ENCODE measurements at places on chromosomes 5 and 9.

DNA sequence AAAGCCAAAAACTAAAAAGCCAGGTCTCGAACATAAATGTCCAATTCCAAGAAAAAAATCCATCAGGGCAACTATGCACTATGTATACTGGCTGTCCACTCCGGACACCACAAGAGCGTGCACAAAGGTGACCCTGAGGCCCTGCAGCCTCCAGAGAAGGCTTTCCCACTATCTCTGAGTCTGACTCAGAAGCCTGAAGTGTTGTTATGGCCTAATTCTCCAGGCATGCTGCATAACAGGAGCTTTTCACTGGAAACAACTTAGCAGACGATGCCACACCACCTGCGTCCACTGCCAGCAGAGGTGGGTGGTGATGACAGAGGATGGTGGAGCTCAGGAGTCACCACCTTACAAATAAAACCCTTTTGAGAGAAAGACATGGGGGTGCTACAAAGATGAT is 63.7 kb downstream of the HABP4 start:
- no peak for DNase-seq

DNA sequence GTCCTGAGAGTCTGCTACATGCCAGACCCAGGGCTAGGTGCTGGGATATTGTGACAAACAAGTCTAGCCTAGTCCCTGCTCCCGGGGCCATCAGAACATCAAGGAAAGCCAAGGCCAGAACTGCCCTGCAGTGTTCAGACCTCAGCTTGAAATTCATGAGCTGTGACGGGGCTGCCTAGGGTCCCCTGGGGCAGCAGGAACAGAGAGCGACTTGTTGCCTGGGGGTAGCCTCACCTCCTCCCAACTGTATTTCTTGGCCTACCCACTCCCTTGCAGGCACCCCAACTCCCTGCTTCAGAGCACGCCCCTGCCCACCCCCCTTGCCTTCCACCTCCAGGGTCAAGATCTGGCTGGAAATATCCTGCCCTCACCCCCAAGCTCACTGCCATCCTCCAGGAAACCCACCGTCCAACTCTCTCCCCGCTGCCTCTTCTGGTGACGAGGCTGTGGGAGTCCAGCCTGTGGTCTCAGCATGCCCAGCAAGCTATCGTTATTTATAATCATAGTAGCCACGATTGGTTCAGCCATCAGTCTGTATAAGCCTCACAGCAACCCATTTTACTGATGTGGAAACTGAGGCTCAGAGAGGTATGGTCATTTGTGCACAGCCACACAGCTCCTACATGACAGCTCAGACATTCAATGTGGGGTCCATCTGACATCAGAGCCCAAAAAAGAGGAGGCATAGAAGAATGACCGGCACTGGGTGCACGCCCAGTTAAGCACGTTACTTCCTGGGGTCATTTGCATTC is 10.7 kb downstream of the DNM1 start:
- no peak for DNase-seq

DNA sequence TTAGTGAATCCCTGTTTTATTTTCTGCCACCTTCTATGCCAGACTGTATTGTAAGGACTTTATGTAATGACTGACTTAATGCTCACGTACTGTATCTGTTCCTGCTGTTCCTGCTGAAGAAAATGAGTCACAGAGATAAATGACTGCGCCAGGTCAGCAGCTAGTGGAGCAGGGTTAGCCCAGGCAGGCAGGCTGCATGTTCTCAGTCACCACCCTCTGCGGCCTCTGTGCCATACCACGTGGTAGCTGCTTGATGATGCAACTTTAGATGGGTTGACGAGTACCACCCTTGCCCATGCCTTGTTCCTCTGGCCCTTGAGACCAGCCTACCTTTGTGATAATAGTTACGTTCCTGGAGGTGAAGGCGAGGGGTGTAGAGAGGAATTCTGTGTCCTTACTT is 161.9 kb downstream of the TRIO start:
- no peak for DNase-seq

DNA sequence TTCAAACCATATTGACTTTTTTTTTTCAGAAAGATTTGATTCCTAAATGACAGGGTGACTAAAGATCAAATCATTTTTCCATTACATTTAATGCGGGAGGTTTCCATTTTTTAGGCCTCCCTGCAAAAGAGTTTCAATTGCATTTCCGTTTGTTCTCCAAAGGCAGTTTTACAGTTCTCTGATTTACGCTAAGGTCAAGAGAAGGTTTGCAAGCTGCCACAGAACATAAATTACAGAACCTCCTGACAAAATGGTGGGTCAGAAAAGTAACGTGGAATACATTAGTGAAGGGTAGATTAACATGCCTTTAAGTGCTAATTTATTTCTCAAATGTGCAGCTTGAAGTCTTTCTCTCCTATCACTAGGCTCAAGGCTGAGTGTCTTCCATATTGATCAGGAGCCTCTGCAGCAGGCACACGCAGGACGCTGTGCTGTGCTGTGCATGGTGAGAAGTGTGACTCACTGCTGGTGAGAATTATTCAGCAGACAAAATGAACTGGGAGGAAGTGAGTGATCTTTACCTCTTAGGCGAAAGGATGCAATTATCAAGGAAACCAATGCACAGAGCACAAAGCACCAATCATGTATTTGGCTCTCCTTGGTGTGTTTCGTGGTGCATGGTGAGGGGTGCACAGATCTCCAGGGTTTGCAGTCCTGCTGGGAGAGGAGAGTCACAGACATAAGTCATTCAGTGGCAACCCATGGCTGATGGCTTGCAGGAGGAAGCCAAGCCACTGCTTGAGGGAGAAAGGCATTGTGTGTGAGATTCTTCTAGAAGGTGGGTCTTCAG is 136.3 kb downstream of the TENT4A start:
- DNase-seq: no peak

DNA sequence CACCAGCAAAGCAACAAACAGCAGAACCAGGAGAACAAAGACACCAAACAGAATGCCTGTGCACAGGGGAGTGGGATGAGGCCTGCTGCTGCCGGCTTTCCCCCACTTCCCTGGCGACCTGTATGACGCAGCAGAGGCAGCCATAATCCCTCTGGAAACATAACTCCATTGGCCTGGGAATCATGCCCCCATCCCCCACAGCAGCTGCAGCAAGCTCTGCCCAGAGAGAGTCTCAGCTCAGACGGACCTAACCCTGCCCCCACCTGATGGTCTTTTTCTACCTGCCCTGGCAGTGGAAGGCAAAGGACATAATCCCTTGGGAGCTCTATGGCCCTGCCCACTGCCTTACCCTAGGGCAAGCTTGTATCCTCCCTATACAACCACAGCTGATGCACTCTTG is 81.8 kb upstream of the FANCC start:
- no peak for DNase-seq

GRCh38 chr5:66247176-66247960 is 103.3 kb downstream of the SREK1 start:
- DNase-seq: no peak

GRCh38 chr5:6739603-6740002 is 26.4 kb downstream of the TENT4A start:
- no peak for DNase-seq

GRCh38 chr9:1536522-1537170 is 478.5 kb upstream of the SMARCA2 start:
- no peak for DNase-seq

GRCh38 chr5:135344349-135344748 is 54.7 kb downstream of the MACROH2A1 start:
- DNase-seq: no peak

- DNase-seq: no peak
Measured at GRCh38 chr9:70228118-70228517, 30.7 kb upstream of the SMC5 start.

GRCh38 chr9:130731355-130731754 is 37.8 kb downstream of the EXOSC2 start:
- no peak for DNase-seq

DNA sequence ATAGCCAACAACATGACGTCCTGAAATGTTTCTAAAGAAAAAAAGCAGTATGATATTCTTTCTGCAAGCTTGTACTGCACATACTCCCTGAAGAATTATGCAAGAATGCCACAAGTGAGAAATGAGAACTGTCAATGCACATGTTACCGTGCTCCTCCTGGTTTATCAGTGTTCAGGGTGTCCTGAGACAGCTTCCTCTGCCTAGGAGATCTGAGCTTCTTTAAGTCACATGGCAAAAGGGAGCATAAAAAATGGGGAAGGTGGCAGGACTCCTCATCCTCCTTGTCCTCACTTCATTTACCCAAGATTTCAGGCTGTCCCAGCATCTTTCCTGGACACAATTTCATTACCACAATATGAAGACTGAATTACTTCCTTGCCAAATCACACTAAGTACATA is 238.2 kb downstream of the GLIS3 start:
- no peak for DNase-seq

- DNase-seq: no peak
Measured at GRCh38 chr5:33381243-33381642, 59.5 kb upstream of the TARS1 start.

- no peak for DNase-seq
Measured at GRCh38 chr9:18269561-18269960, 204.4 kb upstream of the ADAMTSL1 start.

DNA sequence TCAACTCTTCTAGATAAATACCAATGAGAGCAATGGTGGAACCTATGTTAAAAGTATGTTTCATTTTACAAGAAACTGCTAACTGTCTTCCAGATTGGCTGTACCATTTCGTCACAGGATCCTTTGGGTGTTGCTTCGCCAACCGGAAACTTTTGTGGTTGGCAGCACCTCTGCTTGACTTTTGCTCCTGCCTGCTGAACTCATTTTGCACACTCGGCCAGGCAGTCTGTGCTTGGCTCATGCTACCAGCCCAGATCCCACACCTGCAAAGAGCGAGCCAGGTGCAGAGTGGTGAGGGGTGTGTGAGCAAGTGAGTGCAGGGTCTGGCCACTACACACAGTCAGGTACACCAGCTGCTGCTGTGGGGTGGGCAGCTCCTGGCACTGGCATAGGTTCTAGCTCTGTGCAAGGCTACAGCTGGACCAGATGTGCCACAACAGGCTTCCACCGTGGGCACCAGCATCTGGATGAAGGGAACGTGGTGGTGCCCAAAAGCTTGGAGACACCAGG is 422.3 kb downstream of the PRR16 start:
- DNase-seq: no peak

DNA sequence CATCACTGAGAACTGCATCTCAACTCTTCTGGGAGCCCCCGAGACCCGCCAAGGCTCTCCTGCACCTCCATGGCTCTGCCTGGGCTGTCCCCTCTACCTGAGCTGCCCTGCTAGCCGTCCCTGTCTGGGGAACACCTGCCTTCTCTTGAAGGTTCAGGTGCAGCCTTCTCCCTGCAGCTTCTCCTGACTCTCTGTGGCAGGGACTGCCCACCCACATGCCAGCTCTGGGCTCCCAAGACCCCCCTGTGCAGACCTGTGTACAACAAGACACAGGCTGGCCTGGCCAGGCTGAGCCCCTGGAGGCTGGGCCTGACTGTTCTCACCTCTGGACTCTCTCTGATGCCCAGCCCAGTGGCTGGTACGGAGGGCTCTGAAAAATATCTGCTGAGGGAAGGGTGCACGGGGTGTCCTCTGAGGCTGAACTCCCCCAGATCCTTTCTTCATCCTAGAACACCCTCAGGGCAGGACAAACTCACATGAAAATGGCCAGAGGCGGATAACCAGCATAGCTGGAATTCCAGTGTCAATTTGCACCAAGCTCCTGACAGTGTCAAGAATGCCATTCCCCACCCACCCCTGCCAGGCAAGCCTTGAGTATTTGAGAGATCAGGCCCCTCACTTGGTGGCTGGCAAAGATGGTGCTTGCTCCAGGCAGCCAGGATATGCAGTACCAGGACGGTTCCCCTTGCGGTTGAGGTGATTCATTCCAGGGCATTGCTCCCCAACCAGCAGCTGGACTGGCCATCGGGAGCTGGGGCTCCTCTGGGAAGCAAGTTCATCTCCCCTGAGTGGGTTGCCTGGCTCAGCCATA is 40.9 kb upstream of the SLC25A51 start:
- DNase-seq: no peak

DNA sequence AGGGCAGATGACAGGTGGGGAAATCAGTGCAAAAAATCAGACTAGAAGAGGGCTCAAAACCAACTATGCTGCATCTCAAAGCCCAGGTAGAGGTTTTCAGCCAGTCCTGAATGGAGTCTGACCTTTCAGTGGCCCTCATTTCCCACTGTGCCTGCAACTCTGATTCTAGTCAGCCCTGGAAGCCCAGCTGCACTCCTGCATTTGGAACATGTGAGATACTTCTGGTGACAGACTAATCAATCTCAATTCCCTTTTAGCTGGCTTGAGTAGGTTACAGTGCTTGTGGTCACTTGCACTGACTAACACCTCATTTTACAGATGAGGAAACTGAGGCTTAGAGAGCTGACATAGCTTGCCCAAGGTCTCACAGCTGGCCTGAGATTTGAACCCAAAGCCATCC is 7.9 kb upstream of the ACSL6 start:
- no peak for DNase-seq

- no peak for DNase-seq
Measured at GRCh38 chr5:169496878-169497277, 86.7 kb upstream of the SPDL1 start.

DNA sequence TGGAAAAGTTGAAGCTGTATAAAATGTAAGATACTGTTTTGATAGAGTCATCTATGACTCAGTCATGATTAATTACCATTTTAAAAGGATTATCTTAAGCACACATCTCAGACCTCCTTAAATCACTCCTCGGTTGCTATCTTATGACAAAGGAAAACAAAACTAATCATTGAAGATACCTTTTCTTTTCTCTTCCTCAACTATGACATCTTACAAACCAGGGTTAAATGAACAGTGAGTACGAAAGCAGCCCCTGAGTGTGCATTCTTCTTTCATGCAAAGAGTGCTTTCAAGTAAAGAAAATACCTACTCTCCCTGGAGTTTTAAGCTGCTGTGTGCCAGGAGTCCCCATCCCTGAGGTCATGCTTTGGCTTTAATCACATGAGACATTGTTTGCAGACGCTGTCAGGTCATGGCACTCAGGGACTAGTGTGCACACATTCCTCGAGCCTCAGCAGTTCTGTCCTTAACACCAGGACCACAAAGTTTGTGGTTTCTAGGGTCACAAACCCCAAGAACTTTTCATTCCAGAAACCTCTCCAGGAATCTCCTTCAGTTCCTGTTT is 86.7 kb upstream of the ICE1 start:
- no peak for DNase-seq

DNA sequence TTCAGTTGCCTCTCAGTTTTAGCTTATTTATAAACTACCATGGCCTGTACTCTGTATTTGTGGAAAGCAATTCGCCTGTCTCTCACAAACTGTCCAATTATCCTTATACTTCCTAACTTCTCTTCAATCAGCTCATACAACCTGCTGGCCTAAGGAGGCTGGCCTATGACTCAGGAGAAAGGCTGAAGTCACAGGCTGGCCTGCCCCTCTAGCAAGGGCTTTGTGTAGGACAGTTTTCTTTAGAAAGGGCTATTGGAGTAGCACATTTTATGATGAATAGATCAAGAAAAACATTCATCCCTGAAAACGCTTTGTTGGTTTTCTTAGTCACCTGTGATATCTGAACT is 988.7 kb upstream of the ARRDC3 start:
- no peak for DNase-seq

- DNase-seq: no peak
Measured at GRCh38 chr9:109399258-109399767, 78.5 kb upstream of the EPB41L4B start.
